T follicular helper cell (primary cell): ENCODE measurements at places on chromosomes 6 and 20.

- no peak for DNase-seq
Measured at GRCh38 chr20:29079769-29080690, 2177.4 kb upstream of the DEFB115 start.

DNA sequence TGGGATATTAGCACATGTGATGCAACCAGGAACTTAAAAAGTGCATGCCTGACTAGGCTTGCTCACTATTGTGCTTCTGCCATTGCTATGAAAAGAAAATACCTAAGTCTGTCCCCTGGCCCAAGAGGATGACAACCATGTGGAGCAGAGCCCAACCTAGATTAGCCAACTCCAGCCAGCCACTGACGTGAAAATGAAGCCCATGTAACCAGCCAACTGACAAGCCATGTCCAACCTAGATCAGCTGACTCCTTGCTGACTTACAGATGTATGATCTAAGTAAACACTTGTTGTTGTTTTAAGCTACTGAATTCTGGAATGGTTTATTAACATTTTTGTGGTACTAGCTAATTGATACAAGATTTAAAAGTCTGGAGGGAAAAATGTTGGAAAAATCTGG lies 47.5 kb downstream of the PIGU start:
- DNase-seq: no peak

GRCh38 chr6:12577124-12577850 lies 139.3 kb upstream of the PHACTR1 start:
- no peak for DNase-seq

- no peak for DNase-seq
Measured at GRCh38 chr20:37822141-37822601, 80.8 kb upstream of the VSTM2L start.

GRCh38 chr20:271528-271927 lies 14.0 kb downstream of the DEFB132 start:
- DNase-seq: no peak

GRCh38 chr6:118968416-118968815 lies 33.5 kb upstream of the MCM9 start:
- DNase-seq: no peak

DNA sequence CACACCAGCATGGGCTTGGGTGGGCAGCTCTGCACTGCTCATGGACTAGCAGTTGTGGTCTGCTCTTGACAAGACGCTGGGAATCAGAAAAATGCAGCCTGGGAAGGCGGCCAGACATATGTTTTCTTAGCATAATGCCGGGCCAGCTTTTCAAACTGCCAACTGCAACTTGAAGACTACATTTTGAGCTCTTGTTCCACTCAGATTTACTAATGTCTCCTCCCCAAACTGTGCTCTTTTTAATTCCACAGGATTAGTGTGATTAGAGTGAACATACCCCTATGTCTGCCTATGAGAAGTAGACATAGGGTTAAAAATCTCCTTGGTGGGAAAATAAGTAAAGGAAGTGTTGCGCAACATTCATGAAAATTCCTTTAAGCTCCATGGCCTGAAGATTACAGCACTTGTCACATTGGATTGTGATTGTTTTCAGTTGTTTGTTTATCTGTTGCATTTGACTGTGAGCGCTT lies 5.3 kb upstream of the FNDC1 start:
- no peak for DNase-seq

GRCh38 chr20:3423126-3423525 lies 15.7 kb upstream of the DNAAF9 start:
- DNase-seq: no peak

DNA sequence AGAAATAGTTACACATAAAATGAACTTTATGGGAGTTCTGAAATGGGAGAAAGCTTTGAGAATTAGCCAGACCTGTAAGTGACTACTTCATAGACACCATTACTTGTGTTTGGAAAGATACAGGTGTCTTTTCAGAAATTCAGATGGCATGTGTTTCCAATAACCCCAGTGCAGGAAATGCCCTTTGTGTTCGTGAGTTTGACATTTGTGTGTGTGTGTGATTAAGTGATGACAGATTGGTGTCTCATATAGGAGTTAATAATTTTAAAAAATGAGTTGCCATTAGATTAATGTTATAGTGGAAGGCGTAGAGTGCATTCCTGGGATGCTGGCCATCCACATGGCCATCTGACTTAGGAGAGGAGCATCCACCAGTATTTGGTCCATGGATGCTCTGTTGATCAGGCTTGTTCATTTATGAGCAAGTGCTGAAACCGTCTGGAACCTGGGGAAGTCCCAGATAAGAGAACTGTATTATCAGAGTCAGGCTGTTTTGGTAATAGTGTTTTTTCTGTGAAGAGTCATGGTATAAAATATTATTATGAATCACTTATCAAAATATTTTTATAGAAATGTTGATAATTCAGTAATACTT lies 3.1 kb downstream of the STK4 start:
- DNase-seq: no peak

DNA sequence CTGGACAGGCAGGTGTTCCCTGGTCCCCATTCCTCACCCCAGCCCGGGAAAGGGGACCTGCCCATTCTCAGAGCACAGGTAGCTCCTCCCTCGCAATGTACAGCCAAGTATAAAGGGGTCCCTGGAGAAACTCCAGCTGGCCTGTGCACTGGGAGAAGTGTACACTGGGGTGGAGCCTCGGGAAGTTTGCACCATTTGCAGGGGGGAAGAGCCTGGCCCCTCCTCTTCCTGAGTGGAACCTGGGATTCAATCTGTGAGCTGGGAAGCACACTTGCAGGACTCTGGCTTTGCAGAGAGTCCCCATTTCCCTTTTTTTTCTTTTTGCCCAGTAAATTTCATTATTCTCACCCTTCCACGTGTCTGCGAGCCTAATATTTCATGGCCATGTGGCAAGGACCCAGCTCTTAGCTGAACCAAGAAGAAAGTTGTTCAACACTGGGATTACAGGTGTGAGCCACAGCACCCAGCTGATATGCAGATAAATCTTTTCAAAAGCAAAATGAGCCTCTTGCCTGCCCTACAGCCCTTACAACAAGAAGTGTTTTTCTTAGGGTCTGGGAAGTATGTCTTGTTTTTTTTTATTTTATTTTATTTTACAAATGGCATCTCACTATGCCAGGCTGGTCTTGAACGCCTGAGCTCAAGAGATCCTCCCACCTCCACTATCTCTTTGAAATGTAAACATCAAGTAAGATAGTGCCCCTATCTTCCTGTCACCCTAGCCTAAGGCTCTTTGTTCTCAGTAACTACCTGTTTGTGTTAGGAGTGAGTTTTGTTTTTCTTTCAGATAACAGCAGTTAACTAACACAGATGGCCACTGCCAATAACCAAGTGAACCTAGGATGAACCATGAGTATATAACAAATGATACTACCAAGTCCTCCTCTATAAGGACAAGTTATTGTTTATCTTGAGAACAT lies 9.3 kb upstream of the RNGTT start:
- no peak for DNase-seq

DNA sequence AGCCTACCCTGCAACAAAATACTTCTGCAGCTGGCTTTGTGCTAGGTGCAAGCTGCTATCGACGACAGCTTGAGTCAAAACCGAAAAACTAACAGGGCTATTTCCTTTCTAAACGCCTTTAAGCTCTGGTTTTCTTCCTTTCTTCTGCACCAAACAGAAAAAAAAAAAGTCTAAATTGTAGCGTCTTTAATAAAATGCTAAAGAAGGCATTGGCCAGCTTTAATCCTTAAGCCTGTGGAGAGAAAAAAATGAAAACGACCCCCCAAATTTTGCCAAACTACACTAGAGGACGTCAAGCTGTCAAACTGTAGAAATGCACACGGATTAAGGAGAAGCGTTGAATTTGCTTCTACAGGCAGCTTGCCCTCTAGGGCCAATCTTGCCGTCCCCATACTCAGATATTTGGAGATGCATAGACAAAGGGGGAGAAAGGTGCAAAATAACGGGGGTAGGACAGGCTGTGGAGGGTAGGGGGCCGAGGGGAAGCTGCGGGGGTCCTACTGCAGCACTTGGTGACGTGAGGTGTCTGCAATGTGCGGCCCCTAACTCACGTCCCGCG lies 1.4 kb upstream of the NRN1 start:
- no peak for DNase-seq

DNA sequence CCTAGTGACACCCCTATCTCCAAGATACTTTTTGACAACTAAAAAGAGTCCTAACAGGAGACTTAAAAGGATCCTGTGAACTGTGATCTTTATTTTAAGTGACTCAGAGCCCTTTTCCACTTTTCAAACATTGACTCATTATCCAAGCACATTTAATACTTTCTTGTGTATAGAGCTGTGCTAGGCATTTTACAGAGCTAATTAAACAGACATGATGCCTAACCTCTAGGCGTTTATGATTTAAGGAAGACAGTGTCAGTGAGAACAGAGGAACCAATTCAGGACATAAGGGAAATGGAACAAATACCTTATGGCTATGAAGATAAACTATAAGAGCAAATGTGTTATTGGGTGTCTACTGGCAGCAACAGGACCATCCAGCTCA lies 282.6 kb downstream of the TPBG start:
- DNase-seq: no peak

DNA sequence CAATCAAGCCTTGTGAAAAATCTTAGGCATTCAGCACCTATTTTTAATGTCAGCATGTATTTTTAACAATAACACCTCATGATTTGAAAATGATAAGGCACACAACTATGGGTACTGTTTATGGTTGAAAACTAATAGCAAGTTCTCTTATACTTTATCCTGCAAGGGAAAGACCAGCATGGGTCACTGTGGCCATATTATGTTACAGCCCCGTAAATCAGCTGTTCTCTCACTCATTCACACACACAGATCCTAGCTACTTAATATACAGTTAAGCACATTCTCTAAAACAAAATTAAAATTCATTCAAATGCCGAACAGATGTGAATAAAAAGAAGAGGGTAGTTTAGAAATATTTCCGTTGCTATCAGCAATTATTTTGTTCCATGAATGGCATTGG lies 224.4 kb downstream of the OGFRL1 start:
- no peak for DNase-seq

- no peak for DNase-seq
Measured at GRCh38 chr6:149464411-149464810, 20.4 kb downstream of the ZC3H12D start.

- no peak for DNase-seq
Measured at GRCh38 chr20:36490191-36490590, 51.1 kb upstream of the MYL9 start.

GRCh38 chr6:147173140-147173539 lies 31.1 kb upstream of the STXBP5 start:
- DNase-seq: no peak

DNA sequence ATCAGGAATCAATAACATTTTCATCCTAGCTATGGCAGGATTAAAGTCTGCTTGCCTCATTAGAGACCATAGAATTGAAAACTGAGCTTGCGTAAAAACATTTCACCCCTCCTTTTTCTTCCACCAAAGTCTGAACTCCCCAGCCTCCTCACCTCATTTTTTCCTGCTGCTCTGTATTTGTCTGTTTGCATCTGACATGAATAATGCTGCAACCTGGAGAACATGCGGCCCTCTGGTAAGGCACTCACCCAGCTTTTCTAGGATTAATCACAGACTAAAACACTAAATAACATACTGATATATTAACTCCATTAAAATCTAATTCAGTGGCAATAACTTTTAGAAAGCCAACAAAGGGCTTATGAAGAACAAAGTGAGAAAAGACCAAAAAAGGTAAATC lies 677.7 kb upstream of the NRSN1 start:
- no peak for DNase-seq

DNA sequence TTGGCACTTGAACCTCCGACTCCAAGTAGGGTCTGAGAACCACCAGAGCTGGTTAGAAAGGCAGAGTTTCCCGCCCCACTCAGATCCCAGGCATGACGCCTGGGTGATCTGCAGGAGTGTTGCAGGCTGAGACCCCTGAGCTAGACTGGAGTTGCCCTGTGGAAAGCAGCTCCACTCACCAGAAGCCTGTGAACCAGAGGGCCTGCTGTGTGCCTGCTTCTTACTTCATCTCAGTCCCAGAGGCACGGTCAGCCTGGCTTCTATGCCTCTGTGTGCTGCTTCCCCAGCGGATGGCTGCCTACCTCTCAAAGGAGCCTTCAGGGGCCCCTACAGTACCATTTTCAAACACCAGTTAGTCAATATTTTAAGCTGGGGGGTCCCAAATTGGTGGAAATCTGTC lies 15.6 kb upstream of the CCN6 start:
- no peak for DNase-seq

DNA sequence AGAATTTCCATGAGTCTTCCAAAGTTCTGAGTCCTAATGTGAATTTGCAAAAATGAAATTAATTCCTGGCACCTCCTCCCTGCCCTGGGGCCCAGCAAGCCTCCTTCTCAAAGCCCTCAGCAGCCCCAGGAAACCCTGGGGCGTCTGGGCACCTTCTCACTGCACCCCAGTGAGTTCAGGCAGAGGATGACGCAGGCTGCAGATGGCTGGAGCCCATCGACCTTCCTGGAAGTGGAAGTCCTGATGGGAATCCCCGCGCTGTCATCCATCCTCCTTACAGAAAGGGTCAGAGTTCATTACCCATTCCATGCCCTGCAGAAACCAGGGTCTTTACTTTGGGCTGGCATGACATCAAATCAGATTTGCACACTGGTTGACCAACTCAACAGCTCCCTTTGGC lies 31.6 kb downstream of the DLL1 start:
- DNase-seq: no peak

GRCh38 chr6:45714006-45714730 lies 301.5 kb downstream of the CLIC5 start:
- DNase-seq: no peak

DNA sequence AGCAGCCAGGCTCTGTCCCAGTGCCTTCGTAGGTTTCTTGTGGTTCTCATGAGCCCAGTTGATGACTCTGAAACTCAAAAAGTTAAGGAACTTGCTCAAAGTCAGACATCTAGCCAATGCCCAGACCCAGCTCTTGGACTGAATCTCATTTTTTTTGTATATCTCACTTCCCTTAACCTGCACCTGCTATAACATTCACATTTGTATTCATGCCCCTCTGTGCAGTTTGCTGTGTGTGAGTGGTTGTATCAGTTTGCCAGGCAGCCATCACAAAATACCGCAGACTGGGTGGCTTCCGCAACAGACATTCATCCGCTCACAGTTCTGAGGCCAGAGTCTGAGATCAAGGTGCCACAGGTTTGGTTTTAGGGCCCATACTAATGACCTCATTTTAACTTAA lies 49.9 kb downstream of the IPCEF1 start:
- DNase-seq: no peak

DNA sequence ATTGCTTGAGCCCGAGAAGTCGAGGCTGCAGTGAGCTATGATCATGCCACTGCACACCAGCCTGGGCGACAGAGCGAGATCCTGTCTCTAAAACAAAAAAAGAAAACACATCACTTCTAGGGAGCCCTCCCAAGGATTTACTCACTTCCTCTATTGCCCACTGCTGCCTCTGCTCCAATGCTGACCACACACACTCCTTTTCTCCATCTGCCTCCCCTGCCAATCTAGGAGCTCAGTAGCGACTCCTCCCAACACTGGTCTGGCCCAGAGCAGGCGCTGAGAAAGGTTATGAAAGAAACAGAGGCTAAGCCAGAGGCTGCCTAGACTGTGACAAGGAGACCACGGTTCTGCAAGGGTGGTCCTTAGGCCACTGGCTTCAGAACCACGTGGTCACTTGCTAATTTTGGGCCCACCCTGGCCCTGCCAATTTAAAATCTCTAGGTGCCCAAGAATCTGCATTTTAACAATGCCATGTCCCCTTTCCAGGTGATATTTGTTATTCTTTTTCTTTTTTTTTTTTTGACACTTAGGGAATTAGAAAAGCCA lies 1.3 kb upstream of the E2F1 start:
- DNase-seq: no peak
